ENCODE measurements at places on chromosomes 1 and 21.

- DNase-seq: no peak
Observed at GRCh38 chr1:236861560-236862218, 66.6 kb downstream of the MTR start.

DNA sequence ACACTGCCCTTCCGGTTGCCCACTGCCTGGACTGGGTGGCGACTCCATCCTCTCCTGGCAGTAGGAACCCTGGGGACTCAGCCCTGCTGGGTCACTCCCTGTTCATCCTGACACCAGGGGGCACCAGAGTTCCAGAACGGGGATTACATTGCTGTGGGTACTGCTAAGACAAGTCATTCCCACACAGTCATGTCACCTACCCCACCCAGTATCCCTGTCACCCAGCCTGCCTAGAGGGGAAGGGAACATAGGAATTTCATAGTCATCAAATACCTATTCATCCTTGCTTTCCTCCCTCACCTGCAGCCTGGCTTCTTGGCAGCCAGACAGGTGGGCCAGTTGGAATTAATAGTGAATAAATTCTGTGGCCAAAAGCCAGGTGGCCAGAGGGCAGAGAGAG lies 9.8 kb upstream of the SFN start:
- DNase-seq: peak; percentile 93

GRCh38 chr1:223776075-223776814 lies 63.9 kb downstream of the CAPN2 start:
- DNase-seq: no peak

- DNase-seq: no peak
Observed at GRCh38 chr1:89955311-89956205, 39.4 kb upstream of the ZNF326 start.

- peak; percentile 74 for DNase-seq
Observed at GRCh38 chr1:204307334-204307883, 52.3 kb downstream of the PLEKHA6 start.

- no peak for DNase-seq
Observed at GRCh38 chr1:16125088-16125470, 30.8 kb downstream of the EPHA2 start.

Measured in WERI-Rb-1 (cell line).